ENCODE measurements at places on chromosomes 2 and 18.

GRCh38 chr2:183059561-183059960 is 19.0 kb upstream of the DUSP19 start:
- peak; percentile 36 for DNase-seq

DNA sequence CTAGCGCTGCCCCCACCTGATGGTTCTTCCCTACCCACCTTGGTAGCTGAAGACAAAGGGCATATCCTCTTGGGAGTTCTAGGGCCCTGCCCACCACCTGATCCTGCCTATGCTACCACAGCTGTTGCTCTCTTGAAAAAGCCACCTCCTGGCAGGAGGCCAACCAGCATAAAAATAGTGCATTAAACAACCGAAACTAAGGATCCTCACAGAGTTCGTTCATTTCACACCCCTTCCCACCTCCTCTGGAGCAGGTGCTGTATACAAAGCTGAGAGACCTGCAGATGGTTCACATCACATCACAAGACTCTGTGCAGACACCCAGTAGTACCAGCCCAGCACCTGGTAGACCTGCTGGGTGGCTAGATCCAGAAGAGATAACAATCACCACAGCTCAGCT is 1348.0 kb upstream of the TMEFF2 start:
- no peak for DNase-seq

DNA sequence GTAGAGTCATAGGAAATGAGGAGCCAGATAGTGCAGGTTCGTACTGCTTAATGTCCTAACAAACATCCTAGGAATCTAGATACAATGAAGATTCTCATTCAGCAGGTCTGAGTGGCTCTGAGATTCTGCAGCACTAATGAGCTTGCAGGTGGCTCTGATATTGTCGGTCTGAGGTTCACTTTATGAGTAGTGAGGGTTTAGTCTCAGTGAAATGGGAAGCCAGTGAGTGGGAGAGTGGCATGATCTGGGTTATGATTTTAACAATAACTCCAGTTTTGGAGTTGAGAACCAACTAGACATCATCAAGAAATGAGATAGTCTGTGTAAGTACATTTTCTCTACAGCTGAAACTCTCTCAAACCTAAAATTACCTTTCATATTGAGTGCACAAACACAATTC is 166.8 kb upstream of the SP5 start:
- DNase-seq, result no peak

DNA sequence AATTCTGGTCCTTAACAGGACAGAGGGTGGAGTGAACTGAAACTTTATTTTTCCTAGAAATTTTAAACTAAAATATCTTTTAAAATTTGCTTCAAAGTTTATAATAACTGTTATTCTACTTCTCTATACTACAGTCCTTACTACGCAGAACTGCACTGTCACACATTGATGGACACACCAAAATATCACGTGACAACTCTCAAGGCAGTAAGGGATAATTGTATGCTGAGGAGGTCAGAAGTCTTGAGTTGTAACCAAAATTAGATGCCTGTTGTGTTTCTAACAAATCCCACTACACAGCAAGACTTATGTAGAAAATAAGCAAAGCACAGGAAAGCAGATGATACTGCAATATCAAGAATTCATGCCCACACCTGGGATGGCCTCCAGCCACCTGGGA is 76.3 kb downstream of the CHST9 start:
- no peak for DNase-seq

- DNase-seq, result no peak
Observed at GRCh38 chr2:4139316-4139715, 435.9 kb downstream of the DCDC2C start.

GRCh38 chr2:197311421-197312033 is 947 bp upstream of the ANKRD44 start:
- no peak for DNase-seq

GRCh38 chr2:197777823-197778407 is 7.2 kb downstream of the BOLL start:
- peak; percentile 7 for DNase-seq

GRCh38 chr18:54316071-54316820 is 41.4 kb downstream of the STARD6 start:
- DNase-seq, result no peak

- DNase-seq, result no peak
Observed at GRCh38 chr18:27652480-27653121, 467.5 kb upstream of the CHST9 start.

DNA sequence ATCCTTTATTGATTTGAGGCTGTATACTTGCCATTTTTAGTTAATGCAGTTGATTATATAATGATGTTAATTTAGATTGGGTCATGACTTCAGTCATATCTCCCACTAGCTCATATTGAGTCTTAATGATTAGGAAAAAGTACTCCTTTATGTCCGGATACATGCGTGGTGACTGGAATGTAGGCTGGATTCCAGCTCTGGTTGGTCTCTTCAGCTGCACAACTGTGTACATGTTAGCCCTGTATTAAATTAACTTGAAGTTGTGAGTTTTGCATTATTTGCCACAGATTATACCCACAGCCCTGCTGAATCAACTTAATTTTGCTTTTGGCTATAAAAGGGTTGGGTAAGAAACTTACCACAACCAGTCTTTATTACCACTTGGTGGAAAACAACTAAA is 22.5 kb downstream of the MOB4 start:
- no peak for DNase-seq

GRCh38 chr2:236052926-236053821 is 115.0 kb downstream of the GBX2 start:
- DNase-seq, result no peak

GRCh38 chr18:39208729-39209128 is 1643.1 kb upstream of the CELF4 start:
- no peak for DNase-seq

DNA sequence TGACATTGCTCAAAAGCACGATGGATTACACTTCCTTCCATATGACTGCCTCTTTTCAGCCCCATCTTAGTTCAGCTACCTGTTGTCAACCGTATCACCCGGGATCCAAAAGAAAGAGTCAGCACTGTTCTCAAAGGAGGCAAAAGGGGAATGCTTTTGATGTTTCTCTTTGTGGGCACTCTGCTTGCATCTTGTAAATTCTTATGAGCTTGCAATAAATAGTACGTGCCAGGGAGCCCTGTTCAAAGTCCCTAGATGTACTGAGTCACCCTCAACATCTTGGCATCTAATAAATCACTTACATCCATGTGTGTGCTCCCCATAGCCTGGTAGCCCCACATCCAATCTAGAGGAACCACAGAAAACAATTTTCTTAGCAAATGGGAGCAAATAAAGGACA is 256.9 kb downstream of the SUCLG1 start:
- DNase-seq, result no peak

DNA sequence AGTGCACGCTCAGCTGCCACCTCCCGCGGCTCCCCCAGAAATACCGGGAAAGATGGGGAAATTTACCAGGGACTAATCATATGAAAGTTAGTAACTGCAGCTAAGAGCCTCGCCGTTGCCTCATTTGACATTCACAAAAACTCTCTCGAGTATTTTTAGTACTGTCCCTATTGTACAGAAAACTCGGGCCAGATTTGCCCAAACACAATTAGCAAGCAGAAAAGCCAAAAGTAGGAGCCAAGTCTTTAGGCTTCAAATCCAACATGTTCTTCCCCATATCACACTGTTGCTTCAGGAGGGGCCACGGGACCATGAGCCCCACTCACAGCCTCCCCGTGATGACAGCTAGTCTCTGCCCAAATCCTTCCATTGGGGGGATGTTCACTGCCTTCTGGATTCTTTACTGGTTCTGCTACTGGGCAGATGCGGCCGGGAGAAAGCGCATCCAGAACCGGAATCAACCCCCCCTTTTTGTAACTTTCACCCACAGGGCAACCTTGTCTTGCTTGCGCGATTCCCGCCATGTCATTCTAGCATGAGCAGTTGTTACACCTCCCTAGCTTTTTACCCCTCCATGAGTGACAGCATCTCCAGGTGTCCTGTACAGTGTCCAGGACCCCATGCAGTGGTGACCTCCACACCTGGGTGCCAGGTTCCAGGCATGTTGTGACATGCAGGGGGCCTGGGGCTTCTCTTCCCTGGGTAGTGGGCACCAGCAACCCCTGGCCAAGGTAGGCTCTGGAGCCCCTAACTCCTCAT is 35.2 kb downstream of the CENPO start:
- no peak for DNase-seq

DNA sequence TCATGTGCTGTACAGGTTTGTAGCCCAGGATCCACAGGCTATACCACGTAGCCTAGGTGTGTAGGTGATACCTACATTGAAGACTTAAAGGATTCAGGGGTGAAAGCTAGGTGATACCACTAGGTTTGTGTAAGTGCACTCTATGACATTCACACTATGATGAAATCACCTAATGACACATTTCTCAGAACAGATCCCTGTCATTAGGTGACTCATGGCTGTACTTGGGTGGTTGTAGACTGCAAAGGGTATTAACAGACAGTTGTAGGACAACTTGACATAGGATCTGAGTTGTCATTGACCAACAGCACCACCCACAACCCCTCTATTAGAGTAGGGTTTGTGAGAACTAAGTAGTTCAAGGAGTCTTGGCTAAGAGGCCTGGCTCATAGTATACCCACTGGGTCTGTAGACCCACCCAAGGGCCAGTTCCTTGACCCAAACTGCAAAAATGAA is 27.7 kb upstream of the SMCHD1 start:
- no peak for DNase-seq

DNA sequence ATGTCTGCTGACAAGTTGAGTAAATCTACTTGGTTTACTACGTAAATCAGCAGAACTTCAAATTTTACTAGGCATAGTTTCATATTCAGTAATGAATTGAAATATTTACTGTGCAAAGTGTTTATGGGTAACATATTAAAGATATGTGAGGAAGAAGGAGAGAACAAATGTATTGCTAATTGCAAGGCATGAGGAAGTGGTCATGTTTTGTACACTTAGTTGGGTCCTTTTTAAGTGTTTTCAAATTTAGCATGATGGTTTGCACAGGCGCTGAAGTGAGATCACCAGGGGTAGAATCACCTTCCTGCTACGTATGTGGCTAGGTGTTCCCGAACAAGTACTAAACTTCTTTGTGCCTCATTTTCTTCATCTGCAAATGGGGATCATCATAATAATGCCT is 1534.4 kb downstream of the LRP1B start:
- DNase-seq, result no peak

DNA sequence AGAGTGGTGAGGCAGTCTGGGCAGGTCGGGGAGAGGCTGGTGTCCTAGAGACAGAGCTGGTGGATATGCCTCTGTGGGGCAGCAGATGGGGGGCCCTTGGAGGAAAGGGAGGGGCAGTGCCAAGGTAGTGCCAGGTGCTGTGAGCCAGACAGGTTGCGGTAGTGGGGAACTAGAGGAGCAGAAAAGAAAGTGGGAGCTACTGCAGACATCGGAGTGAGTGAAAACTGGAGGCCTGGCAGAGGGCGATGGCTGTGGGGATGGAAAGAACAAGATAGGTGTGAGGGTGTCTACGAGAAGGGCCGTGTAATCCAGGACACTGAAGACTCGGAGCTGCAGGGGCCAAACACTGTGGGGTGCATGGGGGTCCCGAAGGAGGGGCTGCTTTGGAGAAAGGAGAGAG is 21.7 kb downstream of the C1QL2 start:
- DNase-seq, result no peak

- peak; percentile 6 for DNase-seq
Observed at GRCh38 chr2:122516775-122517174, 761.3 kb downstream of the TSN start.

GRCh38 chr18:27226556-27227075 is 41.5 kb upstream of the CHST9 start:
- no peak for DNase-seq

GRCh38 chr2:179952658-179953057 is 54.4 kb downstream of the CWC22 start:
- peak; percentile 12 for DNase-seq

GRCh38 chr2:38540580-38541286 is 62.0 kb downstream of the HNRNPLL start:
- no peak for DNase-seq

GRCh38 chr2:24816884-24817283 is 23.7 kb downstream of the CENPO start:
- DNase-seq, result no peak

GRCh38 chr2:31207790-31208189 is 9.5 kb downstream of the CAPN14 start:
- no peak for DNase-seq

DNA sequence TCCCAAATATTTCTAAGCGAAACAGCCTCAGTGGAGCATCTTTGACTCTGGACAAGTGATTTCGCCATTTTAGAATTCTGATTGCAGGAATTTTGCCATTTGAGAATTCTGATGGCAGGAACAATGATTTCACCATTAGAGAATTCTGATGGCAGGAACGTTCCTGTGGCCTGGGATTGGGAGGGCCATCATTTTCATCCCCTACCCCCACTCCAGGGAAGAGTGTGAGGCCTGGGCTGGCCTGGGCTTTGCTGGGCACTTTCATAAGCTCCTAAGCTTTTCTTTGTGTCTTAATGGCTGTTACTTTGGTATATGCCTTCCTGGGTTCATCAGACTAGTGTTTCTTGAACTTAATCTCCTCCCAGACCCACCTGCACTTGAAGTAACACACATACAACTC is 129.3 kb upstream of the EPAS1 start:
- no peak for DNase-seq

GRCh38 chr2:26344581-26345282 is 1.2 kb upstream of the SELENOI start:
- DNase-seq, result no peak

DNA sequence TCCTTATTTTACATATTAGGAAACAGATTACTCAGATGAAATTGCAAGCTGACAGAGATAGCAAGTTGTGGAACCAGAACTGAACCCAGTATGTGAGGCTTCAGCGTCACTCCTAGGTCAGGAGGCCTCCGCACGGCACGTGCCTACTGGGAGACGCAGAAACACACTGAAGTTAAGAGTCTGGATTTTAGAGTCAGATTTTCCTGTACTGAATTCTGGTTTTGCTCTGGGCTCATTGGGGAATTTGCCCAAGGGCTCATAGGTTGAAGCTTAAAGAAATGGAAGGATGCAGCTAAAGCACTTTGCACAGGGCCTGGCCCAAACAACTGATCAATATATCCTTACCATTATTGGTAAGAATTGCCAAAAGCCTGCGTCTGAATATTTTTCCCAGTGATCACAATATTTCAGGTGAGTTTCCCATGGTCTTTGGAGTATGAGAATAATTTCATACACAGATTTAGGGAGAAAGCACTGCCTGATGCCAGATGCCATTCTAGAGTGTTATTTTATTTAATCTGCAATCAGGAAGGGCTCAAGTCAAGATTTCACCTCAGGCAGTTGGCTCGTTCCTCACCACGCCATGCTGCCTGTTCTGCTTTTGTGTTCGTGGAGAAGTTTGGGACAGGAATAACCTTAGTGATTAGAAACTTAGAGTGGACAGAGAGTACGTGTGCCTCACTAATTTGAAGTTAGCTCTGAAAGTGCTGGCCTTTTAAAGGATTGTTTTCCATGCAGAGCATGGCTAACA is 331.9 kb downstream of the MYCN start:
- DNase-seq, result no peak

- no peak for DNase-seq
Observed at GRCh38 chr18:12930376-12930775, 17.4 kb upstream of the SEH1L start.

DNA sequence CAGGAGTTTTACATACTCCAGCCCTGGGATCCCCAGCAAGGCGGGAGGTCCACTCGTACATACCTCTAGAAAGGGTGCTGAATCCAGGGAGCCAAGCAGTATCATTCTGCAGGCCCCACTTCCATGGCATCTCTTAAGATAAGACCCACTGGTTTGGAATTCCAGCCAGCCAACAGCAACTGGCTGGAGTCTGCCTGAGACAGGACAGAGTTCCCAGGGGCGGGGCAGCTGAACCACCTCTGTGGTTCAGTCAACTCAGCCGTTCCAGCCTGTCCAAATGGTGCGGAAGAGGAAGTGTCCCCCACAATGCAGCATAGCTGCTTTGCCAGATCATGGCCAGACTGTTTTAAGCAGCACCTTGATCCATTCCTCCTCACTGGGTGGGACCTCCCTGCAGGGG is 33.2 kb downstream of the ZNF892 start:
- no peak for DNase-seq

Measured in putamen (tissue), 1 donor.